ENCODE measurements at places on chromosomes 5 and 9.
A peak's percentile ranks its signal among the peaks of the same experiment; 100 is the strongest.

DNA sequence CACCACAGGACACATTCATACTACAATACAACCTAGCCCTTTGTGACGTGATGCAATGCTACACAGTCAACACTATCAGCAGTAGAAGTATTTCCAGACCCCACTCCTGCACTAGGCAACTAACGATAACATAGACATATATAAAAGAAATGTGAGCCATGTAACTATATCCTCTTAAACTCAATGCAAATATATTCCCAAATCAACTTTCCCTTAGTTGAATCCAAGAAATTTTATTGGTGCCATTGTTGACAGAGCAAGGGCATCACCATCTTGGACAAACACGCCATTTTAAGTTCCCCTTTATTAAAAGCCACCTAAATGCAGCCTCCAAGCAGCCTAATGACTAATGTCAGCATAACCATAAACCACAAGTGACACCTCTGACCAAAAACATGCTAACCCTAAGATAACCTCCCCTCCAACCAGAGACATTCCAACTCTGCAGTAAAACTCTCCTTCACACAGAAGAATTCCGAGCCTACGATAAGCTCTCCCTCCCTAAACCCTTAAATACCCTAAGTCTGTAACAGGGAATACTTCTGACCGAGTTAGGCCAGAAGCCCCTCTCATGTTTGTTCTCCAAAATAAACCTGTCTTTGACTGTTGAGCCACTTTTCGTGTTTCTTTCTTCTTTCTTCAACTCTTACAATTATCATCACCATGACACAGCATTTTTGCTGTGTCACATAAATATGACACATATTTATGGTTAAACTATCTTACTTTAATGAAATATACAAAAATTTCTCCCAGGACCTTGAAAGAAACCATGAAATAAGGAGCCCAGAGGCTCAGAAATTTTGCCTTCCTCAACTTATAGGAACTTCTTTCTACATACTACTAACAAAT, 1497.8 kb downstream of the EFNA5 start:
- DNase-seq = peak; percentile 11

- no peak for DNase-seq
Measured at GRCh38 chr9:74330487-74331214, 166.5 kb upstream of the RORB start.

DNA sequence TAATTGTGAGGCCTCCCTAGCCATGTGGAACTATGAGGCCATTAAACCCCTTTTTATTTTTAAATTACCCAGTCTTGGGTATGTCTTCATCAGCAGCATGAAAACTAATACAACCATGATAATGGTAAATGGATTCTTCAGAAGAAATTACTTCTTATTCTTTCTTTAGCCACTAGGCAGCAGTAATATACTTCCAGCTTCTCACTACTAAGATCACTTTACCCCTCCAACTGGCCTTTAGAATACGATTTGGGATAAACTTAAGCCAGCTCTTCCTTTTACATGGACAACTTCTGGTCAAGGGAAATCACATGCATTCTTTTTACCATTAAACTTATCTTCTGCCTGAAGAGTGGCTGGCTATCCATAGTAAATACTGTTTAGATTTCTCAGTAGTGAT, 355.4 kb downstream of the MAN2A1 start:
- DNase-seq = peak; percentile 12

DNA sequence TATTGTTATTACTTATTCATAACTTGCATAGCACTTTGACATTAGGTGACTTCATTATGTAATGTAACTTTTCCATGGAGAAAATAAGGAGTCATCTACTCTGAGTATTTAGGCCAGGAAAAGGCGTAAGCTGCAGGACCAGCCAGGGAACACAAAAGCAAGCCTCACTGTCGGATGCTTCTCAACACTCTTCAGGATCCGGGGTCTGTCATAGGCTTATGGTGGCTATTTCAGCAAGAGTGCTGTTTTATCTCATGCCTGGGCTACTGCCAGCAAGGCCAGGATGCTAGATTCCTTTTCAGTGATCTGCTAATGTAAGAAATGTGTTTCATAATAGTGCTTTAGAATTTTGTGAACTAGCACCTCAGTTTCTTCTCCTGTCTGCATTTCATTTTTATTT, 162.4 kb downstream of the CHSY3 start:
- DNase-seq = peak; percentile 64

DNA sequence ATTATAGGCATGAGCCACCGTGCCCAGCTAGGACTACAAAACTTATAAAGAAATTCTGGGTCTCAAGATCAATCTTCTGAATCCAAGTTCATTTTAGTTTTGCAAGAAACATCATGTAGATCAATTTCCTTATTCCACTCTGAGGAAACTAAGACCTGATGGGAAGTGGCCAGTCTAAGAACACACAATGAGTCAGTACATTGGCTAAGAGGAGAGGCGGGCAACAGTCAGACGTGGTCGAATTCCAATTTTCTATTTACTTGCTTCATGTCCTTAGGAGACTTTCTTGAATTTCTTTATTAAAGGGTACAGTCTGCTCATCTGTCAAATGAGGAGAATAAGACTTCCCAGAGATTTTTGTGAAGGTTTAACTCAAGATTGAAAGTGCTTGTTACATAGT, 432.1 kb upstream of the BRINP1 start:
- DNase-seq = no peak
